ENCODE measurements at places on chromosomes 1 and 21.
A peak's percentile ranks its signal among the peaks of the same experiment; 100 is the strongest.

DNA sequence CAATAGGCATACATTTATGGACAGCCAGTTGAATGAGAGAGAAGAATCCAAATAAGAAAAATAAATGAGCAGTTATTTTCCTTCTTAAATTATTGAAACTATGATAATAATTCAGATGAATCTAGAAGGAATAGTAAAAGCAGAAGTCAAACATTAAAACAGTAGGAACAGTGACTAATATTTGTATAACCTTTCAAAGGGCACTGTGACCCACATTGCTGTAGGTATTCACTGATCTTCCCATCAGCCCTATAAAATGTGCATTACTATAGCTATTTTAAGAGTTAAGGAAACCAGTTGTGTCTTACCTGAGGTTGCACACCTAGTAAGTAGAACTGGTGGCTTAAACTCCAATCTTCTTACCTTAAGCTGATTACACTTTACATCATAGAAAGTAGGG lies 102.8 kb upstream of the ARTN start:
- DNase-seq: no peak

DNA sequence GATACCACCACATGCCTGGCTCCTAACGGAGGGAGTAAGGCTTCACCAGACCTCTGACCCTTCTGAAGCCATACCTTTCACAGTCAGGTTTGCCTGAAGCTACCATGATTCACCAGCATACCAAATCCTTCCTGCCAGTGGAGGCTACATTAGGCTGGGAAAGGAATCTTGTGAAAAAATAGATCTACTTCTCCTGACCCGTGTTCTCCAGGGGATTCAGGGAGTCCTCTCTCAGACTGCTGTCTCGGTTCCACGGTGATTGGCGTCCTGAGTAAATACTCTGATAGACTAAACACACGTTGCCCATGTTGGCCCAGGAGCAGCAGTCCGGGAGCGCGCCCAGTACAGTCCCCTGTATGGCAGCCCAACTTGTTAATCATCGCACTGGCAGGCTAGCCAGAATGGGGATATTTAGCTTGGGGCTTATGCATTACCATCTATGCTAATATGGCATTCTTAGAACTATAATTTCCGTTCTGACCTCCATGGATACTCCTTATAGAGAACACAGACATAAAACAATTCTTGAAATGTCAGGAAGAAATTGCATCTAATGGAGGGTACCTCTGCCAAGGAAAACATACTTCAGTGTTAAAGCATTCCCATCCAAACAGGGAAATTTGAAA lies 173.2 kb downstream of the ROR1 start:
- DNase-seq: no peak

DNA sequence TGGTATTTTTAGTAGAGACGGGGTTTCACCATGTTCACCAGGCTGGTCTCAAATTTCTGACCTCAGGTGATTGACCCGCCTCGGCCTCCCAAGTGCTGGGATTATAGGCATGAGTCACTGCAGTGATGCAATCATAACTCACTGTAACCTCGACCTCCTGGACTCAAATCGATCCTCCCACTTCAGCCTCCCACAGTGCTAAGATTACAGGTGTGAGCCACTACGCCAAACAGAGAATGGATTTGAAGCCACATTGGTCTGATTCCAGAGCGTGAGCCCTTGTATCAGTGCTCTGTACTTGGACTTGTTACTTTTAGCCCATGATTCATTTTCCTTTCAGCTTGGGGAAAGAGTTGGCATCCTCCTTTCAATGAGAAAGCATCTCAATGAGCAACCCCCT lies 14.9 kb upstream of the ZNF683 start:
- DNase-seq: no peak

DNA sequence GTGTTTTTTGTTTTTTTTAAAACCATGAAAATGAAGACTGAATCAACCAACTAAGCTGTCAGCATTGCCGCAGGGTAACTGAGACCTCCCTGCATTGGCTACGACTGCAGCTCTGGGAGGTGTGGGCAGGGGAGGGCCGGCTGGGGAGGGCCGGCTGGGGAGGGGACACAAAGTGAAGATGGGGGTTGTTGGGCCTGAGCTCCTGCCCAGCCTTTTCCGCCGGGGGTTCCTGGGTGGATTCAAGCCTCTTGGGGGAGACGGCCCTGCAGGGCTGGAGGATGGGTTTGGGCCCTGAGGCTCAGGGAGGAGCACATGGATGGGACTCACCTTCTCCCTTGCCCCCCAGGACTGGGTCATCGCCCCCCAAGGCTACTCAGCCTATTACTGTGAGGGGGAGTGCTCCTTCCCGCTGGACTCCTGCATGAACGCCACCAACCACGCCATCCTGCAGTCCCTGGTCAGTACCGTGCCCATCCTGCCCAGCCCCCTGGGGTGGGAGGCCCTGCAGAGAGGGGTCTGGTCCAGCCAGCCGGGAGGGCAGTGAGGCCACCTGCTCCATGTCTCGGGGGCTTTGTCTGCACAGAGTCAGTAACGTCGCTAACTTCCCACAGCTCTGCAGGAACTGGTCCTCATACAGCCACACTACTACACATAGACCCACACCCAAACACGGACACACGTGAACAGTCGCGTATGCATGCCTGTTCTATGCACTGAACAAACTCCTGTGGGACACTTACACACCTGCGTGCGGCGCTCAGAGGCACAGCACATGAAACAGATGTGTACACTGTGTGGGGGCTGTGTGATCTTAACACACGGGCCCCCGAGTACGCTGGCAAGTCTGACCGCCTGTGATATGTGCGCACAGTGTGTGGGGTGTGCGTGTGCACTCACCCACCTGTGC lies 31.5 kb downstream of the BMP8A start:
- no peak for DNase-seq

DNA sequence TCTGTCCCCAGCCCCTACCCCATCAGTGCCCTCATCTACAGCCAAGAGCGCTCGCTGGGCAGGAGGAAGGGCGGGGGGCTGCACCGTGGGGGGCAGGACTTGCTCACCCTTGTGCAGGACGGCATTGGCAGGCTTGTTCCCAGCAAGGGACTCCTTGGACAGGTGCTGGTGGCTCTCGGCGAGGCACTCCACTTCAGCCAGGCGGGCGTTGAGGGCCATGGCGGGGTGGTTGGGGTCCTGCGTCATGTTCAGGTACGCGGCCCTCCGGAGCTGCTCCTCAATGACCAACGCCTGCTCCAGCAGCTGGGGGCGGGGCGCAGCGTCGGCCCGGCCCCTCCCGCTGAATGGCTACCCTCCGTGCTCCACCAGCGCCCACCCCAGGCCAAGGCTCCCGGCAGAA lies 64.0 kb downstream of the KCNAB2 start:
- no peak for DNase-seq

GRCh38 chr21:42044871-42045495 lies 26.1 kb upstream of the UMODL1 start:
- DNase-seq: no peak

DNA sequence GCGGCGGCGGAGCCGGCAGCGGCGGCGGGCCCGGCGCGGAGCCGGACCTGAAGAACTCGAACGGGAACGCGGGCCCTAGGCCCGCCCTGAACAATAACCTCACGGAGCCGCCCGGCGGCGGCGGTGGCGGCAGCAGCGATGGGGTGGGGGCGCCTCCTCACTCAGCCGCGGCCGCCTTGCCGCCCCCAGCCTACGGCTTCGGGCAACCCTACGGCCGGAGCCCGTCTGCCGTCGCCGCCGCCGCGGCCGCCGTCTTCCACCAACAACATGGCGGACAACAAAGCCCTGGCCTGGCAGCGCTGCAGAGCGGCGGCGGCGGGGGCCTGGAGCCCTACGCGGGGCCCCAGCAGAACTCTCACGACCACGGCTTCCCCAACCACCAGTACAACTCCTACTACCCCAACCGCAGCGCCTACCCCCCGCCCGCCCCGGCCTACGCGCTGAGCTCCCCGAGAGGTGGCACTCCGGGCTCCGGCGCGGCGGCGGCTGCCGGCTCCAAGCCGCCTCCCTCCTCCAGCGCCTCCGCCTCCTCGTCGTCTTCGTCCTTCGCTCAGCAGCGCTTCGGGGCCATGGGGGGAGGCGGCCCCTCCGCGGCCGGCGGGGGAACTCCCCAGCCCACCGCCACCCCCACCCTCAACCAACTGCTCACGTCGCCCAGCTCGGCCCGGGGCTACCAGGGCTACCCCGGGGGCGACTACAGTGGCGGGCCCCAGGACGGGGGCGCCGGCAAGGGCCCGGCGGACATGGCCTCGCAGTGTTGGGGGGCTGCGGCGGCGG lies 1.0 kb downstream of the ARID1A start:
- peak; percentile 54 for DNase-seq

DNA sequence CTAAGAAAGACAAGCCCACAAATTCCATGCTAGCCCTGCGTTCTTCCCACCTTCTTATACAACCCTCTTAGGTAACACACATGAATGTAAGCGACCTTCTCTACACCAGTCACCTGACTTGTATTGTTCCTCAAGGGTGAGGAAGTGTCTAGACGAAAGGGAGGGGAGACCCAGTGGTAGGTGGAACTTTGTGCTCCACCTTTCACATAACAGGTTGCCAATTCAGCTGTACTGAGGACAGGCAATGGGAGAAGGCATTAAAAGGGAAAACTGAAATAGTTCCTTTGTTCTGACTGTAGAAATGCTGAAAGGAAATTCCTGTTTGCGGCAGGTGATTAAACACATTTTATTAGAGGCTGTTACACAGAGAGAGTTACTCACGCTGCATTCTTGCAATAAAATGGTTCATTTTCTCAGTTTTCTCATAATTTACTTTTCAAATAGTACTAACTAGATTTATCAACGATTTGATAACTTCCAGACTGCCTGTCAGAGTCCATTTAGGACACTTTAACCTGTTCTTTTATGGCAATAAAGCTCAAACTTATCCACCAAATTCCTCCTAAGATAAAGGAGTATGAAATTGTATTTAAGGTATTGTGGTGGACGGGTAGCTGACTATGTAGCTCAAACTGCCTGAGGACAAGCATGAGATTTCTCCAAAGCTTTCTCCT lies 17.8 kb upstream of the CHRM3 start:
- DNase-seq: no peak

DNA sequence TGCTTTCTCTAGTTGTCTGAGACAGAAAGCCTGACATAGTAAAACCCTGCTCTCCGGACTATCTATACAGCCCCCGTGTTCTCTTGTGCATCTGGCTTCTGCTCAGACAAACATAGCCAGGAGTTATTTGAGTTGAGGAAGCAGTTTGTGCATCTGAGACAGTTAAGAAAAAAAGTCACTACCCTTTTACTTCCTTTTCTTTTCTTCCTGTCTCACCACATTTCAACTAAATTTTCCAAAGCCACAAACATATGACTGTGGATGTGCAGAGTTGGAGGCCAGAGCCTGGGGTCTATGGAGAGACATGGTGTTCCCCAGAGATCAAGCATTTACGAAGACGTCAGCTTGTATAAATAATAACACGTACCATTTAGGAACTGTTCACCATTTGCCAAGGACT lies 158.5 kb upstream of the FGGY start:
- DNase-seq: no peak

- no peak for DNase-seq
These were observed 29.4 kb downstream of the IL6R start for GRCh38 chr1:154434346-154435085.

DNA sequence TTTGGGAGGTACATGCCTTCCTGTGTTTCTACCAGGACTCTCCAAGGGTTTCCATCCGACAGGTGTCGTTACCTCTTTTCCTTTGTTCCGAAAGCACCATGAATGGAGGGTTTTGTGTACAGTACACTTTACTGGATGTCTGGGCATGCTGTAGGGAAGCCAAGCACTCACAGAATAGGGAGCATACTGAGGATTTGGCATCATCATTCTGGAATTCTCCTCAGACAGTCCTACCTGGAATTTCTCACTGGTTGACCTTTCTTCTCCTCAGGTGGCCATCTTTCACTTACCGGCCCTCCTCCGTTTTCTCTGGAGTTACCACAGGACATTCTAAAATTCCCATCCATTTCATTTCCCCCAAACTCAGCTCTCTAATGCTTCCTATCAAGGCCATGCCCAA lies 5.9 kb upstream of the MPL start:
- no peak for DNase-seq

DNA sequence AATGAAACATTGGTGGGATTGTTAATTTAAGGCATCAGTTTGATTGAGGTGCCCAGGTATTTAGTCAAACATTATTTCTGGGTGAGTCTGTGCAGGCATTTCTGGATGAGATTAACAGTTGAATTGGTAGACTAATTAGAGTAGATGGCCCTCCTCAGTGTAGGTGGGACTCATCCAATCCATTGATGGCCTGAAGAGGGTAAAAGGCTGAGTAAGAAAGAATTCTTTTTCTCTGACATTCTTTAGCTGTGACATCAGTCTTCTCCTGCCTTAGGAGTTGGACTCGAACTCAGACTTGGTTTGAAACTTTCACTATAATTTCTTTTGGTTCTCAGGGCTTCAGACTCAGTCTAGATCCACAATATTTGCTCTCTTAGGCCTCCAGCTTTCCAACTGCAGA lies 59.6 kb upstream of the ADAMTS5 start:
- DNase-seq: no peak

- no peak for DNase-seq
These were observed 655.0 kb upstream of the CAMK1G start for GRCh38 chr1:208928349-208929010.

DNA sequence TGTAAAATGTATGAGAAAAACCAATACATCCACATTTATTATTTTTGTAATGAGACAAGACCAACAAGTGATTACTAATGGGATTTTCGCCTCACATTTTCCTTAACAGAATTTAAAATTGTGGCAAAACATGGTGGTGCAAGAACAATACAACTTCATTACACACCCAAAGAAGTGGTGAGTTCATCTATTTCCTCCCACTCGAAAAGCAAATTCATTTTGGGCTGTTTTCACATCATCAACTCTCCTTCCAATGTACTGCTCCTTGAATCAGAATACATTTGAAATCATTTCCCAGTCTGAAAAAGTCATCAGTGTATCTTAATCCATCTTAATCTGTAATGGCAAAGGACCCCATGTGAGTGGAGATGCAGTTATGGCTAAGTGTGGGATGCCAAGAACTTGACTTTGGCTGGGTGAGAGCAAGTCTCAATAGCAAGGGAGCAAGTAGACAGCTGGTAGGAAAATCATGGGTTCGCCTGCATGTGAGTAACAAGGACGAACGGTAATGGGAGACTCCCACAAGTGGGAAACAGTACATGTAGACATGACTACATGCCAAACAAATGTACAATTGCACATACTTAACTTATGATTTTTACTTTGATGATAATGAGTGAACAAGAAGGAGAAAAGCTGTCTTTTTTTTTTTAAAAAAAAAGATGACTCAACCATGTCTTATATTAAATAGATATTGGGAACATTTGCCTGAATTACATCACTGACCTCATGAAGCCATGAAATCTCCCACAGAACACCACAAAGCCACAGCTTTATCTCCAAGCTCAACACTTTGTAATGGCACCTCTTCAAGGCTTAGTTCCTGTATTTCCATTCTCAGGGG lies 46.0 kb downstream of the RUNX1 start:
- DNase-seq: no peak

Data from stimulated activated CD8-positive, alpha-beta memory T cell treated with anti-CD3 and anti-CD28 coated beads, Interleukin-2, amount 100 ng/mL, for 1 hour (primary cell).